NCI-H1048 (cell line): ENCODE measurements at places on chromosomes 11 and 22.

DNA sequence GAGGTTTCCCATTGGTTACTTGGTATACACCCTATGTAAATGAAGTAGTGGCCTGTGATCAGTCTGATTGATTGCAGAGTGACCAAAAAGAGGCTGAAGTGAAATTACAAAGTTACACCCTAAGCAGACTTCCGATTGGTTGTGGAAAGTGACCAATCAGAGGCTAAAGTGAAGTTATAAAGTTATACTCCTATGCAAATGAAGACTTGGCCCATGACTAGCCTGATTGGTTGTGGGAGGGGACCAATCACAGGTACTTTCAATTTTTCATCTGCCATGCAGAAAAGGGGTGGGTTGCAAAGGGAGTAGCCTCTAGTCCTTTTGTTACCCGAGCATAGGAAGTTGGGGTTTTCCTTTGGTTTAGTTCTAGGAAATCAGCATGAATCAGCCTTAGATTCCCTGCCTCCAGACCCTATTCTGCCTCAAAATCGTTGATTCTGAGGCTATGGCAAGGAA, 18.1 kb upstream of the CSTF3 start:
- no peak for DNase-seq

- no peak for DNase-seq
These were observed 35.0 kb downstream of the PPFIBP2 start for GRCh38 chr11:7548659-7549274.

GRCh38 chr11:30434901-30435300, 112.0 kb downstream of the ARL14EP start:
- DNase-seq = no peak

- peak; percentile 59 for DNase-seq
These were observed 2.8 kb upstream of the CABP7 start for GRCh38 chr22:29716814-29717545.

DNA sequence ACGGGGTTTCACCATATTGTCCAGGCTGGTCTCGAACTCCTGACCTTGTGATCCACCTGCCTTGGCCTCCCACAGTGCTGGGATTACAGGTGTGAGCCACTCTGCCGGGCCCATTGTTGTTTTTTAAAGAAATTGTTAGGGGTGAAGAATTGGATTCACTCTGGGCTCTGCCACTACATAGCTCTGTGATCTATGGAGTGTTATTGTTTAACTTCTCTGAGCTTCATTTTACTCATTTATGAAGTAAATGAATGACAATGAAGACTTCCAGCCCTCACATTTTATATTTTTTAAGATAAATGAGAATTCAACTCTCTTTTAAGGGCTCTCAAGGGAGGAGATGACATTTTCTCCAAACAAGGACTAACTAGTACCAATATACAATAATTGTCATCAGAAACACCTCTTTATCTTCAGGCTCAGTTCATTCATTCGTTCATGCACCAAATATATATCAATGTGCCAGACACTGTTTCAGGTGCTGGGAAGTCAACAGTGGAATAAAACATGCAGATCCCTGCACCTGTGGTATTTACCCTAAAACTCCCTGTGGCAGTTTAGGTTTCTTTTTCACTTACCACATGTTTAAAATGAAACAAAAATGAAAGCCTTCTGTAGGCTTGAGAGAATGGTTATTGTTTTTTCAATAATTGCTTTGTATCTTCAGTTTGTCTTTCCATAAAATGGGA, 23.5 kb upstream of the GRAMD1B start:
- DNase-seq = no peak

DNA sequence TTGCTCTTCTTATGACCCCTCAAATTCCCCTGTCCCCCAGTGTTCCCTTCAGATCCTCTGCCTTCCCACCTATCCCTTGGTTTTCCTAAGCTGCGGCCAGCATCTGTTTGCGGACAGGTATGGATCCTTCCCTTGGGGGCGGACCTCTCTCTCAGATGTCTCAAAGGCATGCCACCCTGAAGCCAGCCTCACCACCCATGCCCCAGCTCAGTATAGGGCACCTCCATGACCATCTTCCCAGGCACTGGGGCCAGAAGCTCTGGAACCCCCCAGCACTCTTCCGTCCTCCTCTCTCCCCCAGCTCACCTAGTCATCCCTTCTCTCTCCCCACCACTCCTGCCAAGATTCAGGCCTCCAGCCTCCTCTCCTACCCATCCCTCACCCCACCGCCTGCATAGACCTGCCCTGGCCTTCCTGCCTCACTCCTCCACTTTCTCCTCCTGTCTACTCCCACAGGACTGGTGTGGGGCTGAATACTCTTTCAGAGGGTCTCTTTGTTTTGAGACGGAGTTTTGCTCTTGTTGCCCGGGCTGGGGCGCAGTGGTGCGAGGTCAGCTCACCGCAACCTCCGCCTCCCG, 2.2 kb downstream of the LRRC75B start:
- DNase-seq = no peak

- no peak for DNase-seq
These were observed at the start of gene GRK3 for GRCh38 chr22:25564320-25564978. Gene GRK3, plus strand, starts transcription at chr22:25564675. Its CDS starts 366 bp downstream, at chr22:25565041.

GRCh38 chr22:17795661-17796548, 21.6 kb upstream of the BID start:
- DNase-seq = no peak

DNA sequence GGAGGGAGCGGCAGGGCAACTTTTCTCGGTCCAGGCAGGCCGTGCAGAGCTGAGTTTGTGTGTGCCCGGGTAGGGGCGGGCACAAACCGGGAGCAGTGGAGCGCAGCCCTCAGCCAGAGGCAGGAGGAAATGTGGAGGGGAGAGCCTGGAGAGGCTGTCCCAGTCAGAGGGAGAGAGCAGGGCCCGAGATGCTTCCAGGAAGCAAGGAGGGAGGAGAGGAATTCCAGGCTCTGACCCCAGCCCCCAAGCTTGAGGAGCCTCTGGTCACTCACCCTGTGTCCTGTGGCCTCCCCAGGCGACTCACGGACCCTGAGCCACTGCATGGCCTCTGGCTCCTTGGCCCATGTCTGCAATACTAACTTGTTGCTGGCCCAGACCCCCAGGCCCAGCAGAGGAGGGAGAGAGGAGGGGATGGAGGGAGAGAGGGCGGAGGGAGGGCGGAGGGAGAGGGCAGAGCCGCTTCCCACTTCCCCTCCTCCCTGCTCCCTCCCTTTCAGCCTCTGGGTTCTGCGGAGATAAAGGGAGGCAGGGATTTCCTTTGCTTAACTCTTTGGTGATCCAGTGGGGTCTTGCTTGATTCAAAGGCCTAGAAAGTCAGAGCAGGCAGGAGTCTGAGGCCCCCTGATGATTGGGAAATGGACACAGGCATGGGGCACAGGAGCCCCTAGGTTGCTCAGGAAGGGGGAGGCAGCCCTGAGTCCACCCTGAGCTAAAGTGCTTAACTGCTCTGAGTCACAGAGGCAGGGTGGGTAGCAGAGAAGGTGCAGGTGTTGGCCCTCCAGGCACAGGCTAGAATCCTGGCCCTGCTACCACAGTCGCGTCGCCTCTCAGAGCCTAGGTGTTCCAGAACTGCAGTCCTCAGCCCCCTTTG, at the start of gene C1QTNF6:
Gene C1QTNF6 (minus strand): TSS at position 357 of the 871 bp plus-strand sequence. CDS start 34 bp downstream, at position 323.
- DNase-seq = no peak

DNA sequence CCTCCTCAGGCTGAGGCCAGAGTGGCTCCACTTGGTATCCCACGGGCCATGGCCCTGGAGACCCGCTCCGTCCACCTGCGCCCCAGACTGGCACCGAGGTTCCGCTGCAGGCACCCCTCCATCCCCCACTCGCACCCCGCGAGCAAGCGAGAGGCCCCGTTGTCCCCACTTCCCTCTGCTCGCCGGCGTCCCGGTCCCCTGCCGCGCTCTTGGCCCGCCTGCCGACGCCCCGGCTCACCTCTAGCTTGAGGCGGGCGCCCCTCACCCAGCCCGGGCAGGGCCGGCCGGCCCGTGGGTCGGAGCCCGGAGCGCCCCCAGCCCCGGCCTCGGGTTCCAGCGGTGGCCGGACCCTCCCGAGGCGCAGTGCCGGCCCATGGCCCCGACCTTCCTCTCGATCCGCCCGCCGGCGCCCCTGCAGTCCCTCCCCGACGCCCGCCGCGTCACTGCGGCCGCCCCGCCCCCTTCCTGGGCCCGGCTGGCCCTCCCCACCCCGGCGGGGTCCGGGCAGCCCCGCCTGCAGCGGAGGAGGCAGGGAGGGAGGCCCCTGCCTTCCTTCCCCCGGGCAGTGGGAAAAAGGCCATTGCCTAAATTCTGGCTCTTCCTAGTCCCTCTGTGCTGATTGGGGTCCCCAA, at the start of gene PITPNM1:
Gene PITPNM1 (minus strand): TSS at position 414 of the 632 bp plus-strand sequence. CDS start 1,183 bp downstream, outside the sequence.
- DNase-seq = no peak

- no peak for DNase-seq
These were observed 62.7 kb upstream of the ARHGAP42 start for GRCh38 chr11:100624346-100624745.

- no peak for DNase-seq
These were observed 16.3 kb downstream of the TSPAN32 start for GRCh38 chr11:2318123-2318522.

- no peak for DNase-seq
These were observed 22.5 kb upstream of the KRTAP5-7 start for GRCh38 chr11:71504531-71504930.

GRCh38 chr11:114295676-114296604, at the start of gene NNMT:
Gene NNMT, plus strand, starts transcription at chr11:114296399. Its CDS starts 158 bp downstream, at chr11:114296557.
- DNase-seq = no peak

- DNase-seq = no peak
These were observed 90.8 kb downstream of the LUZP2 start for GRCh38 chr11:24587635-24588034.

DNA sequence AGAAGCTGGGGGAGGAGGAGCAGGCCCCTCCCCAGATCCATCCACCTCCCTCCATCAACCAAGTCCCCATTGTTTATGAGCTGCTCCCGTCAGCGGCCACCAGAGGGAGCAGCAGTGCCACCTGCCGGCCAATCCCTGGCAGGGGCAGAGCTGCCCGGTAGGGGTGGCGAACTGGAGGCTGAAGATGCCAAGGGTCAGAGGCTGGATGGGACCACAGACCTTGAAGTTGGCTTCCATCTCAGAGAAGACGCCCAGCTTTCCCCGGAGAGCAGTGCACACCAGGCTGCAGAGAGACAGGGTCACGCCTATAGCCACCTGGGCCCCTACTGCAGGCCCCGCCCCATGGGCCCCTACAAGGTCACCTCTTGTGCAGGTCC, 3.6 kb downstream of the FIBP start:
- no peak for DNase-seq

DNA sequence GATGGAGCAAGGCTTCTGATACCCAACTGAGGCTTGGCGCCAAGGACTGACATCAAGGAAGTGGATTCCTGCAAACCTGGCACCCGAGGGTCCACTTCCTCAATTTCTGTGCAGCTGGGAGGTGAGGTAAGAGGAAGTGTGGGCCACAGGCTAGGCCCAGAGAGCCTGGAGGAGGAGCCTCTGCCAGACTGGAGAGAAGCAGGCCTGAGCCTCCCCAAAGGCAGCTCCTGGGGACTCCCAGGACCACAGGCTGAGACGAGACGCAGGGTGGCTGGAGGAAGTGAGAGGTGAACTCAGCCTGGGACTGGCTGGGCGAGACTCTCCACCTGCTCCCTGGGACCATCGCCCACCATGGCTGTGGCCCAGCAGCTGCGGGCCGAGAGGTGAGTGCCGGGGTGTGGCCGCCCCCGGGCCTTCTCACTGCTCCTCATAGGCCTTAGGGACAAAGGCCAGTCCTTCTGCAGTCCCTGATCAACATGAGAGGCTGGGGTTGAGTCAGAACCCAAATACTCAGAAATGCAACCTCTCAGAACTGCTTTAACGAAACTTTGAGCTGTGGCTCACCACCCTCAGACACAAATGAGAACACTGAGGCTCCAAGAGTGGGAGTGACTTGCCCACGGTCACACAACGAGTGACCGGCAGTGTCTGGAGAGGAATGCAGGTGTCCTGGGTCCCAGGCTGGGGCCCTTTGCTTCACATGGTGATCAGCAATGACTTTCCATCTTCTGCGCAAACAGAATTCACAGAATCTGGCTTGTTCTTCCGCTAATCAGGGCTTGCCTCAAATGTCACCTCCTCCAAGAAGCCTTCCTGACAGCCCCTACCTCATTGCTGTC, at the start of gene NCF4:
Gene NCF4 (plus strand): TSS at position 186 of the 839 bp plus-strand sequence. CDS start 166 bp downstream, at position 352.
- no peak for DNase-seq

GRCh38 chr22:38290347-38290746, 17.5 kb upstream of the TMEM184B start:
- no peak for DNase-seq

DNA sequence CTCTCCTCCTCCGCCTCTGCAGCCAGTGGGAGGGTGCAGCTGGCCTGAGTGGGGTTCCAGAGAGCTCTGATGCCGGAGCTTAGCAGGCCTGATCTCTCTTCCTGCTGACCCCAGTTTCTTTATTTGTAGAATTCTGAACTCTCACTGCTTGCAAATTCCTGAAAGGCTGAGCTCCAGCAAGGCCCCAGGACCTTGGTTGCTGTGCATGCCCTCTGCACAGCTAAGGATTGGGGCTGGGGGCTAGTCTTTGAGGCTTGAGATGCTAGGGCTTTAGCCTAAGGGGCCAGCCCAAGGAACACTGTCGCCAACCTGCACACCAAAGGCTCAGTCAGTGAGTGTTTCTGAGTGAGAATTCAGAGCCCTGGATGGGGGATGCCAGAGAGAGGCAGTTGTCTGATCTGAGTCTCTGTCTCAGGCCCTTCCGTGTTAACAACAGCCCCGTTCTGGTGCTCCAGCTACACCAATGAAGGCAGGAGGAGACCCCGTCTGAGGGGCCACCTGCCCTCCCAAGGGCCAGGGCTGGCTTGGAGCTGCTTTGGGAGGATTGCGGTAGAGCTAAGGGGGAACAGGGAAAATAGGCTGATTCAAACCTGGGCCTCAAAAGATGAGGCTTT, 106.0 kb upstream of the LMO1 start:
- DNase-seq = no peak

- DNase-seq = no peak
These were observed 117.2 kb upstream of the IGLL5 start for GRCh38 chr22:22770280-22770871.

DNA sequence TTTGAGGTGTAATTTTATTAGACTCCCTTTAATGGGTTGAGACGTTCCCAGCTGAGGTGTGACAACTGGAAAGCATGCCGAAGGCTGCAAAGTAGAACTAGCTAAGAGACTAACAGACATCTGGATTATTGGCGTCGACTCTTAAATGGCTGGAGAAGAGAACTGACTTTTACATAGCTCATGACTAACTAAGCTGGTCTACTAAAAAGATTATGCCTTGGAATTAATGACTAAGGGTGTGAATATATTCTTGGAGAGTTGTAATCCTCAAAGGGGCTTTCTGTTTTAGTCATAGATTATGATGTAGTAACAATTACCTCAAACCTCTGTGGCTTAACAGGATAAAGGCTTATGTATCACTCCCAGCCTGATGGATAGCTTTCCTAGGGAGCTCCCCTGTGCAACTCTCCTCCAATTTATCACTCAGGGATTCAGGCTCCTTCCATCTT, 39.5 kb upstream of the SLC5A12 start:
- no peak for DNase-seq

DNA sequence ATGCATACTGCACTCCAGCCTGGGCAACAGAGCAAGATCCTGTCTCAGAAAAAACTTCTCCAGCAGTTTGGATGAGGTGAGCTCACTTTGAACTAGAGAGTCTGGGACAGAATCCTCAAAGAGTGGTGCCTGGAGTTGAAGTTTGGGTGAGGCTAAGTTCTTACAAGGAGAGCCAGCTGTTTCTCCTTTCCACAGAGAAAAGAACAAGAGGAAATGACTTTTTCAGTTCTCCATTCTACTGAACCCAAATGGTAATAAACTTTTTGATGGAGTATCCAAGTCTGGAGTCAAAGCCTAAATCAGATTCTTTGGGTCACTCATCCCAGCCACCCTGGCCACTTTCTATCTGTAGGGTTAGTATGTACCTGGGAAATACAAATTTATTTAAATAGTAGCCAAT, 102.7 kb downstream of the TRAF6 start:
- no peak for DNase-seq

GRCh38 chr11:109071262-109071661, 350.7 kb upstream of the C11orf87 start:
- no peak for DNase-seq
